ENCODE measurements at places on chromosomes 1 and 21.

DNA sequence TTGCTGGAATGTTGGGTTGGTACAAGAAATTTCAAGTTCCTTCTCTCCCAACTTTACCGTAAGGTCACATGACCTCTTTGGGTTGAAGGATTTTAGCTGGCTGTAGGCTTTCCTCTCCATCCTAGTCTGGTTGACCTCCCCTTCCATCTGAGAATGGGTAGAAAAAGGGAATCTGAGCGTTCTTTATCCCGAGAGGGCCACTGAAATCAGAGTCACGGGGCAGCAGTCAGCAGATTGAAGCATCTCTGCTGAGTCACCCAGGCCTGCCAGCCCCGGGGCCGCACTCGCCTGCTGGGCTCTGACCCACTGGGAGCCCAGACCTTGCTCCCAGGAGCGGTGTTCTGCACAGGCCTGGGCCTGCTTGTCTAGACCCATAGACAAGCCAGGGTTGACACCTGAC is 31.0 kb downstream of the TMCC2 start:
- peak; percentile 56 for DNase-seq

DNA sequence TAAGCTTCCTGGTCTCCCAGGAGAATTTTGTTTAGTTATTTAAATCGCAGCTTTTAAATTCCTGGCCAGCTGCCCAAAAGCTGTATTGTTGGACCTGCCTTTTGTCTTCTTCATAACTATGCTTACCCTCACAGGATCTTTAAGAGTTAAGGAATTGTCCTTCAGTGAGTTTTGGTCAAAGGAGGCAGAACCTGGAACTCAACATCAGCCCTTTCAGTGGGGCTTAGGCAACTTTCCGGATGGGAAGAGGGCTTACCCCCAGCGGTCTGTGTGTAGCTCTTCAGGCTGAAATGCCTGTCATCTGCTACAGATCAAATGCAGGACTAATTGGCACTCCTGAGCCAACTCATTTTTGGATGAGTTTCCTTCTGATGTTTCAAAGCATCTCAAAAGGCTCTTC is 402.6 kb downstream of the SIPA1L2 start:
- no peak for DNase-seq

- DNase-seq, result no peak
Observed at GRCh38 chr1:243234978-243235647, 20.0 kb downstream of the CEP170 start.

DNA sequence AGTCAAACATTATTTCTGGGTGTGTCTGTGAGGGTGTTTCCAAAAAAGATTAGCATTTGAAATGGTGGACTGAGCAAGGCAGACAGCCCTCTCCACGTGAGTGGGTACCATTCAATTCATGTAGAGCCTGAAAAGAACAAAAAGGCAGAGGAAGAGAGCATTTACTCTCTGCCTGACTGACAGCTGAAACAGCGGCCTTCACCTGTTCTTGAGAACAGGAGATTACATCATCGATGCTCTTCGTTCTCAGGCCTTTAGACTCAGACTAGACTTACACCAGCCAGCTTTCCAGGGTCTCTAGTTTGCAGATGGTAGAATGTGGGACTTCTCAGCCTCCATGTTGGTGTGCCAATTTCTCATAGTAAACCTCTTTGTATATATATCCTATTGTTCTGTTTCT is 302.3 kb downstream of the BACH1 start:
- DNase-seq, result no peak

- no peak for DNase-seq
Observed at GRCh38 chr1:14148526-14148925, 448.5 kb downstream of the PRDM2 start.

DNA sequence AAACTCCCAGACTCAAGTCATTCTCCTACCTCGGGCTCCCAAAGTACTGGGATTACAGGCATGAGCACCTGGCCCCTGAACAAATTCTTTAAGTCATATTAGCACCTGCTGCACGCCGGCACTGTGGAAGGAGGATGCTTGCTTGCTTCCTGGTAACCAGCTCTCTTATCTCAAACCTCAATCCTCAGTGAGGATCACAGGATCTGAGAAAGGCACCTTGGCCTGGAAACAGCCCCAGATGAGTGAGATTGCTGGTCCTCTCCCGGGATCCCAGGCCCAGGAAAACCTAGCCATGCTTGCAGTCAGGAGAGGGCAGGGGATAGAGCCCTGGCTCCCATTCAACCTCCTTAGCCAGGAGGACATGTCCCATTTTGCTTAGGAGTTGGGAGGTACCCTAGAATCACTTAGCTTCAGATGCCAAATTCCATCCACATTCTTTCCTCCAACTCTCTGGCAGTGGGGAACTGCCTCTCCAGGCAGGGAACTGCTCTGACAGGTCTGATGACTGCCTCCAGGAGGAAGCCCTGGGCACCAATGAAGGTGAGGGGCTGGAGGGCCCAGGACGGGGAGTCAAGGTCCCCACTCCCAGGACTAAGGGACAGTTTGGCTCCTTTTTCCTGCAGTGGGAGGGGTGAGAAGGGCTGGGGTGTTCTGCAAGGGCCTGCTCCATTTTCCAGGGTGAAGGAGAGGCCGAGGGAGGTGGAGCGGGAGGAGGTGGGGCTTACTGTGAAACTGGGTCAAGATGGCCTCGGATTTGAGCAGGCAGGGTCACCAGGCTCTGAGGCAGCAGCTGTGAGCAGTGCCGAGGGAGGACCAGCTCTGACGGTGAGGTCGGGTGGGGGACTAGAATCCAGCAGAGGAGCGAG is 9.5 kb downstream of the GPR37L1 start:
- DNase-seq, result no peak

DNA sequence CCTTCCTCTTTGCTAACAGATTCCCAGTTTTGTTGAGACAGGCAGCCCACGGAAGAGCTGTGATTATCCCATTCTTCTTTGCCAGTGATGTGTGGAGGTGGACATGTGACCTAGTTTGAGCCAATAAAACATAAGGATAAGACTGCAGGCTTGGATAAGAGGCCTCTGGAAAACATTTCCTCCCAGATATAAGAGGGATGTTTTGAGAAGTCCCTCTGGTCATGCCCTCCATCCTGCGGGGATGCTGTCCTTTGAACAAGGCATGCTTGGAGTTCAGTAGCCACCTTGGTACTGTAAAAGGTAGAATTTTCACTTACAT is 155.7 kb downstream of the TM2D1 start:
- no peak for DNase-seq

- DNase-seq, result peak; percentile 53
Observed at GRCh38 chr21:41612674-41613532, 104.9 kb upstream of the TMPRSS2 start.

DNA sequence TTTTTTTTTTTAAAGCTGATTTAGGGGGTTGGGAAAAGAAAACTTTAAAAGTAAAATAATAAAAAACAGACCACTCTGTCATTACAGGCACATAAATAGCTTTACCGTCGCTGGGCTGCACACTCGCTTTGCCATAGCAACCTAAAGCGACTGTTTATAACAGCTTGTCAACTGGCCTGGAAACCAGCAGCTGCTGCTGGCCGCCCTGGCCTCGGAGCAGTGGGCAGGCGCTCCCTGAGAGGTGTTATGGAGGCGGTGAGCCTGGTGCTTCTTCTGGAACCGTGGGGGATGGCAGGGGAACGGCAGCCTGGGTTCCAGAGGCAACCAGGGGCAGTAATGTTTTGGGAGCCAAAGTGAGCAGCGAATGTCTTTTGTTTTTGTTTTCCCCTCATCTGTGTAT is 45.7 kb downstream of the ATP2B4 start:
- DNase-seq, result no peak

DNA sequence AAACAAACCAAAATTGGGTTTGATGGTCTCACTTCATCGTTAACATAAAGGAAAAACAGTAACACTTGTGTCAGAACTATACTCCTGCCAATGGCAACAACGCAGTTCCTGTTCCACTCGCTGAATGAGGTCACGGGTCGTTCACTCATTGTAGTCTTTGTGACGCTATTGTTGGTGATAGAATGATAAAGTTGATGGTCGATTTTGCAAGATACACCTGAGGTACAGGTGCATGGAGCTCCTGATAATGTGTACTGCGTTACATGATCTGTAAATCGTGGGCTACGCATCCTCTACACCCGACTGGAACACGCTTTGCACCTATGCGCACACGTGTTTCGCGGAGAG is 391 bp upstream of the CENPS start:
- no peak for DNase-seq

- DNase-seq, result no peak
Observed at GRCh38 chr1:8818325-8818775, 910 bp upstream of the RERE start.

GRCh38 chr1:24912376-24913273 is 17.5 kb downstream of the RUNX3 start:
- no peak for DNase-seq

DNA sequence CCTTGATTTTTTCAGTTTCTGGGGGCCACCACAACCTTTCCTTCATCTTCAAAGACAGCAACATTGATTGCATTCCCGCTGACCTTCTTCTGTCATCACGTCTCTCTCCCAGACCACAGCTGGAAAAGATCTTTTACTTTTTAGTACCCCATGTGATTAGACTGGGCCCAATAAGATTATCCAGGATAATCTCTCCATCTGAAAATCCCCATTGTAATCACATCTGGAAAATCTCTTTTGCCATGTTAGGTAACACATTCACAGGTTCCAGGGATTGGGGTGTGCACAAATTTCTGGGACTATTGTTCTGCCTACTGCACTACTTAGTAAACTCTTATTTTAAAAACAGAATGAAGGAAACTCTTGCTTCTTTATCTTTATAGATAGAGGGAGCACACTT is 47.1 kb upstream of the INSL5 start:
- no peak for DNase-seq

DNA sequence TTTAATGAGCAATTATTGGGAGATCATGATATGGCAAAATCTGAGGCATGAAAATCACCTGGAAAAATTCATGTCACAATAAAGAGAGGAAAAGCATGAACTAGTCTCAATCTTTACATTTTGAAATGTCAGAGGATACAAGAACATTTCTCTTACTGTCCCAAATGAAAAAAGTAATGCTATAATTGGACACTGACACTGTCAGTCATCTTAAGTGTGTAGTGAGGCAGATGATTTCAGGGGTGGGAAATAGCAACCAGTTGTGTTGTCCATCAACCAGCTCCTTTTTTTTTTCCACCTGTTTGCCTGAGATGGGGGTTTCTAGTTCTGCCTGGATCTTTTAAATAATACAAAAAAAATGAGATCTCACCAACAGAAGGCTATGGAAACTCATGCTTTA is 646.2 kb downstream of the KCNT2 start:
- DNase-seq, result no peak

- DNase-seq, result no peak
Observed at GRCh38 chr1:235527196-235527814, 23.1 kb upstream of the B3GALNT2 start.

GRCh38 chr1:71044833-71045232 is 2.8 kb downstream of the PTGER3 start:
- no peak for DNase-seq

GRCh38 chr1:238214449-238214848 is 323.7 kb upstream of the ZP4 start:
- DNase-seq, result no peak

- no peak for DNase-seq
Observed at GRCh38 chr1:5579966-5580365, 412.3 kb downstream of the NPHP4 start.

- no peak for DNase-seq
Observed at GRCh38 chr1:66450043-66450514, 83.9 kb upstream of the SGIP1 start.

GRCh38 chr1:209685821-209686220 is 10.6 kb downstream of the G0S2 start:
- no peak for DNase-seq

DNA sequence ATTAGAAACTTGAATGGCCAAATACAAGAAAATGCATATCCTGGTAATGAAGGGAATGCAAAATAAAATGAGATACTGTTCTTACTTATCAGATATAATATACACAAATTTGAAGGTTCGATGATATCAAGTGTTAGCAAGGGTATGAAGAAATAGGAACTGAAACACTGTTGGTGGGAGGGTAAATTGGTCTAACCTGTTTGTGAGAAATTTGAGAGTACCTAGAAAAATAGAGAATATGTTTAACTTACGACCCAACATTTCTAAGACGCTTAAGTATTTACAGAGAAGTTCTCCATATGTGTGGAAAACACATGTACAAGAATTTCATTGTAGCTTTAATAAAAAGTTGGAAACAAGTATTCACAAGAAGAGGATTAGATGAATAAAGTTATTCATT is 25.9 kb downstream of the ATG4C start:
- no peak for DNase-seq

GRCh38 chr1:51308636-51309035 is 21.7 kb downstream of the TTC39A start:
- DNase-seq, result no peak

DNA sequence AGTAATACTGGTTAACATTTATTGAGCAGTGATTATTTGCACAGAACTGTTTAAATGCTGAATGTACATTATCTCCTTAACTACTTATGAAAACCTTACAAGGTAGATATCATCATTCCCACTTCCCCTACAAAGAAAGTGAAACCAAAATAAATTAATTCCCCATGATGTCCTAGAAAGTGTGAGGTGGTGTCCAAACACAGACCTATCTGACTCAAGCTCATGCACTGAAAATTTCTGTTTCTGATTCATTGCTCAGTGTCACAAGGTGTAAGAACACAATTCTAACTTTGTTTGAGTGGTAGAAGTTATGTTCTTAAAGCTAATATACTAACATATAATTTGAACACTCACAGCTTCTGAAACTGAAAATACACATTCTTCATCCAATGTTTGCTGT is 178.7 kb downstream of the MRPL39 start:
- DNase-seq, result peak; percentile 29

- no peak for DNase-seq
Observed at GRCh38 chr1:37177230-37177864, 143.0 kb upstream of the GRIK3 start.

DNA sequence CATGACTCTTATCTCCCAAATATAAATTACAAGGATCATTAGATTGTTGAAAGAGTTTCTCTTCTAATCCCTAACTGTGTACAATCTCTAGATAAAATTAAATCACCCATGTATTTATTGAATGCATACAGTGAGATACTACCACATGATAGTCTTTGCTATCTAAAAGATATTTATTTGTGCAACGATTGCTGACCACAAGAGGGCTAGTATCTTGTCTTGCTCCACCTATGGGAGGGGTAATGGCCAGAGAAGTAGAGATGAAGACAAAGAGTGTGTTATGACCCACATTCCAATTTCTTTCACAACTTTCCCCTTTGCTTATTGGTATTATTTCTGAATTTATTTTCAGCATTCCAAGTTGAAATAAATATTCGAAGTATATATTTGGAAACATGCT is 13.7 kb downstream of the PYHIN1 start:
- no peak for DNase-seq

- DNase-seq, result no peak
Observed at GRCh38 chr1:179366093-179366800, 476 bp downstream of the AXDND1 start.

- no peak for DNase-seq
Observed at GRCh38 chr21:21688889-21689288, 690.7 kb downstream of the NCAM2 start.

GRCh38 chr1:83857103-83857502 is 141.8 kb downstream of the TTLL7 start:
- no peak for DNase-seq

- no peak for DNase-seq
Observed at GRCh38 chr1:77057994-77058585, 161.1 kb downstream of the PIGK start.

GRCh38 chr21:29423099-29423870 is 124.6 kb downstream of the BACH1 start:
- DNase-seq, result no peak

- no peak for DNase-seq
Observed at GRCh38 chr1:40478276-40478675, 1.2 kb downstream of the ZFP69 start.

- DNase-seq, result no peak
Observed at GRCh38 chr1:178412400-178412770, 84.4 kb downstream of the CLEC20A start.

GRCh38 chr1:229651546-229651945 is 25.5 kb downstream of the URB2 start:
- DNase-seq, result no peak

All from RCC 7860 (cell line).